ENCODE measurements at places on chromosomes 2 and 18. TPM values are rescaled to one million over a fixed set of nuclear protein-coding genes. Genes with fewer than 3 reads are reported as not detected.

The SUMO1 gene
- 98.8 TPM for polyA plus RNA-seq

The GATA6 gene
- 13.8 TPM for polyA plus RNA-seq

The SCLY gene
- polyA plus RNA-seq: 24.6 TPM

The L3MBTL4 gene
- polyA plus RNA-seq: 26.6 TPM

The GRB14 gene
- polyA plus RNA-seq: 30.6 TPM

The NT5DC4 gene
- 4.2 TPM for polyA plus RNA-seq

The LAMA1 gene
- polyA plus RNA-seq: 35.7 TPM

The TMEM17 gene
- 7.8 TPM for polyA plus RNA-seq

The BCL11A gene
- polyA plus RNA-seq: 5.1 TPM

The DSC3 gene
- polyA plus RNA-seq: 2.0 TPM

The TUBA3D gene
- polyA plus RNA-seq: 516 TPM

The KLHL41 gene
- 11.7 TPM for polyA plus RNA-seq

The IL1RN gene
- polyA plus RNA-seq: 18.4 TPM

The PID1 gene
- polyA plus RNA-seq: 14.8 TPM

The IL36A gene
- polyA plus RNA-seq: not detected

The G6PC2 gene
- polyA plus RNA-seq: 2.4 TPM

The RAB17 gene
- 6.3 TPM for polyA plus RNA-seq

The RAB31 gene
- polyA plus RNA-seq: 81.5 TPM

The PPIL3 gene
- polyA plus RNA-seq: 50.2 TPM

The MAP4K4 gene
- polyA plus RNA-seq: 88.2 TPM

The POTEF gene
- polyA plus RNA-seq: 10.3 TPM

The GPR45 gene
- 0.74 TPM for polyA plus RNA-seq

The BOK gene
- 20.2 TPM for polyA plus RNA-seq

The IL36B gene
- not detected for polyA plus RNA-seq

The TANC1 gene
- 8.6 TPM for polyA plus RNA-seq

The SERPINB11 gene
- polyA plus RNA-seq: 0.34 TPM

The ABCA12 gene
- polyA plus RNA-seq: 1.4 TPM

The SOCS6 gene
- polyA plus RNA-seq: 12.7 TPM

The NEB gene
- 18.6 TPM for polyA plus RNA-seq

The ASTL gene
- polyA plus RNA-seq: 0.58 TPM

The HOXD11 gene
- 0.29 TPM for polyA plus RNA-seq

The DARS1 gene
- 32.3 TPM for polyA plus RNA-seq

The SERPINB10 gene
- polyA plus RNA-seq: not detected

The CD8B2 gene
- polyA plus RNA-seq: 0.16 TPM
